Spleen (tissue), 13 donors: ENCODE measurements at places on chromosomes 13 and 19. TPM values are rescaled to one million over a fixed set of nuclear protein-coding genes. Genes with fewer than 3 reads are reported as not detected.

The GIPR gene
- 5.9 TPM for total RNA-seq

DNA sequence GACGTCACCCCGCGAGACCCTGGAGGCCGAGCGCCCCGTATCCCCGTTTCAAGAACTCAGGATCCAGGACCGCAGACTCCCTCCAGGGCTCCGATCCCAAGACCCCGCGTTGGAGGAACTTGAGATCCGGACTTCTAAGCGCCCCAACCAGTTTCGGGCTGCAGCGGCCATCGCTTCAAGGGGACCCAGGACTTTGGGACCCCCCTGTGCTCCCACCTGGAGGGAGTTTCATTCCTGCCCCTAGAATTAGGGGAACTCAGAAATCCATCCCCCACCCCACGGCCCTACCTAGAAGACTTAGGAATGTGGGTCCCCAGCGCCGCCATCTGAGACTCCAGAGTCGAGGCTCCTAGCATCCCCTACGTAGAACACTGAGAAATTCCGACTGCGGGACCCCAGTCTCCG, 400 bp downstream of the PLEKHG2 start:
- peak overlapping the region; percentile 97 for H3K27ac ChIP-seq
- no peak for DNase-seq
- H3K4me3 ChIP-seq: peak overlapping the region; percentile 96
- peaks cover 46% of the 10 kb centered on the region for H3K36me3 ChIP-seq
- no peaks in the 10 kb centered on the region for H3K27me3 ChIP-seq
- peaks cover 69% of the 10 kb centered on the region for H3K4me1 ChIP-seq

- H3K36me3 ChIP-seq: peaks cover 15% of the 10 kb centered on the region
- no peaks in the 10 kb centered on the region for H3K27me3 ChIP-seq
- no peak overlapping the region for H3K4me3 ChIP-seq
- DNase-seq: no peak
Observed at GRCh38 chr19:10977742-10978092, 16.9 kb downstream of the SMARCA4 start.

GRCh38 chr13:53020764-53021335, 7.8 kb upstream of the OLFM4 start:
- no peaks in the 10 kb centered on the region for H3K36me3 ChIP-seq
- H3K4me1 ChIP-seq: no peaks in the 10 kb centered on the region
- no peak overlapping the region for H3K4me3 ChIP-seq
- no peaks in the 10 kb centered on the region for H3K27me3 ChIP-seq

The WASF3 gene
- 16.4 TPM for total RNA-seq
